ENCODE measurements at places on chromosomes 13 and 19.

DNA sequence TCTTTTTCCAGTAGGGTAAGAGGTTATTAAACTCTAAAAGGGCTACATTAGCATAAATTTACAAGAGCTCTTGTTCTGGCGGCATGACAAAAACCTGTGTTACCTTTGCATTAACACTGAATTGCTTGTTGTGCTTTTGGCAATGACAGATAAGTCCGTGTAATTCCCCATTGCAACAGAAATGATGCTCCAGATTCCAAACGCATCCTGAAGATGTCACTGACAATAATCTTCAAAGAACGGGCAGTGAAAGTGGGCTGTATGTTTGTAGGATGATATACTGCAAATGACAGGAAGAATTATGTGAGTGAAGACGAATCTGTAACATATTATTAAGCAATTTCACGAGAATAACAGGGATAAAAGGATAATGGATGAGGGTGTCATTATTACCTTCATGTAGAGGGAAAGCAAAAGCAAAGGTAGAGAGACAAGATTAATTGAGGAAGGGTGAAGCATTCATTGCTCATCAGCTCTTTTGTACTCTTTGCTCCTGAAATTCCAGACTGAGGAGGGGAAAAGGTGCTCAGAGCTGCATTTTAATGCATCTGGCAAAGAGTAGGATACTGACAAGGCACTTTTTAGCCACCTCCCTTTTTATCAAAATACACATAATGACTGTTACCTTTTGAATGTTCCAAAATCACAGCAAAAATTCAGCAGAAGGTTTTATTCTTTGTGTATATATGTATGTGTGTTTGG lies 38.5 kb upstream of the MAB21L1 start:
- no peak for DNase-seq

- no peak for DNase-seq
Measured at GRCh38 chr19:41226874-41227390, 7.9 kb downstream of the AXL start.

DNA sequence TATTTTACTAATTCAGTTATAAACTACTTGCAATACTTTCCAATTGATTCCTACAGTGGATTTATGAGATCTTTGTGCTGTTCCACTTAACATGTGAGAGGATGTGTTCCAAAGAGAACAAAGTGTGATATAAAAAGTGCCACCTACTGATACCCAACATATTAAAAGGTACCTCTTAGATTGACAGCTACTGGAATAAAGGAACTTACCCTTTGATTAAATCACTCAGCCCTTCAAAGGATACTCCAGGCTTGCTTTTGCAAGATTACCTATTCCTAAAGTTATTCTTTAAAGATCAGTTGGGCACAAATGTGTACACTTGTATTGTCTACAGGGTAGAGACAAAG lies 65.9 kb downstream of the DCT start:
- no peak for DNase-seq

- no peak for DNase-seq
Measured at GRCh38 chr13:83831796-83832195, 50.5 kb downstream of the SLITRK1 start.

GRCh38 chr19:58550362-58551122 lies 4.4 kb downstream of the CHMP2A start:
- DNase-seq: no peak

GRCh38 chr19:44576843-44577565 lies 36.4 kb upstream of the IGSF23 start:
- peak; percentile 59 for DNase-seq

GRCh38 chr19:17424743-17425365 lies 5.0 kb downstream of the MVB12A start:
- peak; percentile 91 for DNase-seq

DNA sequence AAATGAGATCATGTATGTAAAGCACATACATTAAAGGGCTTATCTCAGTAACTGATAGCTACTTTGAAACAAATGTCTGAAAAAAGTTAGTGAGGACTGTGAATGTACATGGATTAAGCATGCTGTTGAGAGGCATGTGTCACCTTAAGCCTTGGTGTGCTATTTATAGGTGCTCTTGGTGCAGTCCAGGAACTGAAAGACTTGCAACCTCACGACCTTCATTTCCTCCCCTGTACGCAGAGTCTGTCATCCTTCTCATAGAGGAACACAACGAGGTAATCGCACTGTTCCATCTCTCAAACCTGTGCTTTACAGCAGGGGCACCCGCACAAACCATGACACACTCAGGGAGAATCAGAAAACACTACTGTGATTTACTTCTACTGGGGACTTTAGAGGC lies 65.6 kb downstream of the UFM1 start:
- DNase-seq: no peak

- DNase-seq: no peak
Measured at GRCh38 chr13:111043575-111043982, 71.5 kb upstream of the ARHGEF7 start.

DNA sequence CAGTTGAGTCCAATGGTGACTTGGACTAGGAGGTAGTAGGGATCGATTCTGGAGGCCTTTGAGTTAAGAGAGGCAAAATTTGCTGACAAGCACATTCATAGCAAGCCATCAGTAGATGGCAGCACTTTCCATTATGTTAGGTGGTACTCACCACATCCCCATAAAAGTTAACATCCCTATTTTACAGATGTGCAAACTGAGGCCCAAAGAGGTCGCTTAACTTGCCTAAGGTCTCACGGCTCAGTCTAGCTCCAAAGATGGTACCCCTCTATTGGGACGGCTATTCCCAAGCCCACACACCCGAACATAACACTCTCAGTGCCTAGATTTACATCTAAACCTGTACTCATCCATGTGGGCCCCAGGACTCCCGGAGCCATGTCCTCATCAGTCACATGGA lies 21.5 kb upstream of the FOSB start:
- peak; percentile 12 for DNase-seq

DNA sequence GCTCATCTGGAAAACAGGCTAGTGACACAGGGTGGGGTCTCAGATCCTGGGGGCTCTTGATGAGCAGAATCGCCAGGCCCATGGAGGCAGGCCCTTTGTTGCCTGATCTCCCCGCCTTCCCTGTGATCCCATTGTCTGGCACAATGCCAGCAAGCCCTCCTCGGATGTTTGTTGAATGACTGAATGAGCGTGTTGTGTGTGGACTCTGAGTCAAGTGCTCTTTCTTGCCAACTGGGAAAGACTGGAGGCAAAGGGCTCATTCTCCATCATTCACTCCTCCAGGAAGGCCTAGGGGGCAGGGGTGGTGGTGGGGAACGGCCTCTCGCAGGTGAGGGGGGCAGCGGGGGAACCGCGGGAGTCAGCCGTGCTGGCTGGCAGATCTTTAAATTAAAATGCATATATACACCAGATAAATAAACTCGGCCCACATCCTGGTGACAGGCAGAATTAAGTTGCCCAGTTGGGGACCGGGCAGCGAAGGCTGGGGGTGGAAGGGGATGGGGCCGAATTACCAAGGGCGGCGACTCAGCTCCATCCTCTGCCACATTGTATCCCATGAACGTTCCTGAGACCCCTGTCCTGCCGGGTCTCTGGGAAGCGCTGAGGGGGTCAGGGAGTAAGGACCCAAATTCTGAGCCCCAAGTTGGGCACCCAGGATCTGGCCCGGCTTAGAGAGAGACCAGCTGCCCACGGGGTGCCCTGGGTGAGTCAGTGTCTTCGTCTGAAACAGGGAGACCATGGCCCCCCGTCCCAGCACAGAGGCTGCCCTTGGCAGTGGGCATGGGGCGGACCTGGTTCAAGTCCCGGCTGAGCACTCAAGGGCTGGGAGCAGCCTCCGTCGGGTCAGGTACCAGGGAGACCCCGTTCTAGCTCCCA lies 24.5 kb downstream of the EFNA2 start:
- no peak for DNase-seq

DNA sequence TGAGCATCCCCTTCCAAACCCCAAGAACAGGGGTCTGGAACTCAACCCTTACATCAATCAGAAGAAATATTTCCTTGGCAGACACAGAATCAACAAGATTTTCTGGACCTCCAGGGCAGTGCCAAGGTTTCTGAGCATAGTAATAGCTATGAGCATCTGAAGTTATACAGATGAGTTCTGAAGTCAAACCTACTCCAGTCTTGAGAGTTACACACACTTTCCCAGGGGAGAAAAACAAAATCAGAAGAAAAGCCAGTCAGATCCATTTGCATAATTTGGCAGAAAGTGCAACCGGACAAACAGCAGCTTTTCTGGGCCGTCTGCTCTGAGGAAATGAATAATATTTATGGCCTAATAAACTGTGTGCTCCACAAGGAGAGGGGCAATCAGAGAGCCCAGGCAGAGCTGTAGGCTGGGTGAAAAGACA lies 93.1 kb downstream of the KL start:
- DNase-seq: no peak

- no peak for DNase-seq
Measured at GRCh38 chr13:110338441-110339101, 31.5 kb downstream of the COL4A2 start.

DNA sequence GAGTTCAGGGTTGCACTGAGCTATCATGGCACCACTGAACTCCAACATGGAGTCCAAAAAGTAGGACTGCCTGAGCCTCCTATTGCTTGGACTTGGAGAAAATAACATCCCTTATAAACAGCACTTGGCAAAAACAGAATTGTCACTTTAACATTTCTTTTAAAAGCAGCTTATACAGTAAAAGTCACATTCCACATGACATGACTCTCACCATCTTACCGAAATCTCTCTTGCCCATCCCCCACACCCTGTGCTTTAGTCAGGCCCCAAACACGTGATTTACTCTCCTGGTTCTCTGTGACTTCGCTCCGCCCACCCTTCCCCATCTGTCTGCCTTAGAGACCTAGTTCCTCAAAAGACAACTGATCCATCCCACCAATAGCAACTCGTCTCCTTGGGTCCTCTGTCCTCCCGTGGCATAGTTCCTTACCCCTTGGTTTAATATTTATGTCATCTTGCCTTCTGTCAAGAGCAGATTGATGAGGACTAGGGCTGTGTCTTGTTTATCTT lies 4.6 kb downstream of the SAFB start:
- DNase-seq: no peak

DNA sequence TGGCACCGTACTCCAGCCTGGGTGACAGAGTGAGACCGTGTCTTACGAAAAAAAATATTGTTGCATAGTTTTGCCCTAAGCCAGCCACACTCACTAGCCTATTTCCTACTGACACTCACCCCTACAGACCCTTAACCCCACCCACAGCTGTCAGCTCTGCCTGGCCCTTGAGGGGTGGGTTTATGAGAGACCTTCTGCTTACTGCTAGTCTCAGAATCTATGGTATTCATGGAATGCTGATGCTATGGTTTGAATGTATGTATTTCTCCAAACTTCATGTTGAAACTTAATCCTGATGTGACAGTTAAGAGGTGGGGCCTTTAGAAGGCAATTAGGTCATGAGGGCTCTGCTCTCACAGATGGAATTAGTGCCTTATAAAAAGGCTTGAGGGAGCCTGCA lies 79.2 kb upstream of the LRCH1 start:
- no peak for DNase-seq

DNA sequence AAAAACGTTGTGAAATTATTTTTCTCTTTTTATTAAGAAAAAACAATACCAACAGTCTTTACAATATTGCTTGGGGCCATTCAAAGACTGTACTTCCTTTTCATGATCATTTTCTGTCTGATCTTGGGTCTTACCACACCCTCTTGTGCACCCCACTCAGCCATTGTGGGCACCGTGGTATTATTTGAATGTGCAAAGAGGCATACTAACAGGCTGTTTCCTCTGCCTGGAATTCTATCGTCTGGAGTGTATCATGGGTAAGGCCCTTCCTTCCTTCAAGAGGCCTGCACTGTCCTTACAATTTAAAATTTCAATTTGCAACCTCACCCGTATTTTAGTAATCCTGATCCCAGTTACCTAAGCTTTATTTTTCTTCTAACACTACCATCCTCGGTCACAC lies 76.5 kb downstream of the FGF14 start:
- no peak for DNase-seq

GRCh38 chr13:110293037-110293436 lies 13.9 kb downstream of the COL4A1 start:
- no peak for DNase-seq

DNA sequence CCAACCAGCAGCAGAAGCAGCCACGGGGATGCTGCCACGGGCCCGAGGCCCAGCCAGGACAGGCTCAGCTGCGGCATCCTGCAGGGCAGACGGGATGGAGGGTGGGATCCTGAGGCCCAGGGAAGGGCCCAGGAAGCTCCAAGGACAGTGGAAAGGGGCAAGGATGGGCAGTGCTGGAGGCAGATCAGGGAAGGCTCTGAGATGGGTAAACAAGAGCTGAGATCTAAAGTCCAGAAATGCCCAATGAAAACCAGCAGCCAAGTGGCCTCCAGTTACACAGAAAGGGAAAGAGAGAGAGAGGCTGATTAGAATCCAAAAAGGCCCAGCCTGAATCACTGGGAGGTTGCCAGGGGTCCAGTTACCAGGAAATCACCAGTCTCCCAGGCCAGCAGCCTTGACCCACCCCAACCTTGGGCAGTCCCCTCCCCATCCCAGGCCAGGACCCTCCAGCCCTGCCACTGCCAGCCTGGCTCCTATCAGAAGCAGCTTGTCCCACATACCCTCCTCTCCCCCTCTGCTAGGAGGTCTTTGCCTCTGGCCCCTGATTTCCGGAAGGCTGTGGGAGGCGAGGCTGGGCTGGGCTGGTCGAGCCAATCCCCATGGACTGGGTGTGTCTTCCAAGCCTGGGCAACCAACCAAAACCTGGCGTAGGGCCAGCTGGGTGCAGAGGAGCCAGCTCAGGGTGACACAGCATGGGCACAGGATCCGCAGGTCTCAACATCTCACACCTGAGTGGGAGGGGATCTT lies at the start of gene CYP4F11:
TSS of gene CYP4F11 (minus strand) at position 198 of the 747 bp plus-strand sequence. CDS start at position 77, 121 bp downstream.
- peak; percentile 42 for DNase-seq

DNA sequence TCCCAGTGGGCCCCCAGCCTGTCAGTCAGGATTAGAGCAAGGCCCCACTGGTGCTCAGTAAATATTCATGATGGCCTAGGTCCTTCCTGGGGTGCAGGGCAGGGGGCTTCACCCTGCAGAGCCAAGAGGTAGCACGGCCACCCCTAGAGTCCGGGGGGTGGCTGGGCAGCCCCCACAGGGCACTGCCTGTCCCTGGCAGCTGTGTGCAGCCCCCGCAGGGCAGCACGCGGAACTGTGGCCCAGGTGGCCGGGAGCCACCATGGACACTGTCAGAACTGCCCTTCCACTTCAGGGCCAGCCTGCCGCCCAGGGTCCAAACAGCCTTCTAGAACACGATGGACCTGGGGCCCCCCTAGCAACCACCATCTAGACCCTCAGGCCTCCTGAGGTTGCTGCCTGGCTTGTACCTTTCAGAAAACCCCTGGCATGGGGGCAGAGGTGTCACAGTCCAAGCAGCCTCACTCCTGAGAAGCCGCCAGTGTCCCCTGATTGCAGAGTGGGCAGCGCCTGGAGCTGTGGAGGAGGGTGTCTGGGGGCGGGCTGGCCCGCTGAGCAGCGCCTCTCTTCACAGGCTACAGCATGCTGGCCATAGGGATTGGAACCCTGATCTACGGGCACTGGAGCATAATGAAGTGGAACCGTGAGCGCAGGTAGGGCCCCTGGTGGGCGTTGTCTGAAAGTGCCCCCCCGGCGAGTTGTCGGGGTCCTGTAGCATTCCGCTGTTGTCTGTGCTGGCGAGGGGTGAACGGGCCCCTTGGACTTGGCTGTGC lies 2.9 kb upstream of the YJEFN3 start:
- DNase-seq: no peak

- no peak for DNase-seq
Measured at GRCh38 chr13:105971312-105971711, 564.1 kb downstream of the EFNB2 start.

All from iPS-NIHi11 (cell line).